ENCODE measurements at places on chromosomes 6 and 20. TPM values are rescaled to one million over a fixed set of nuclear protein-coding genes. Genes with fewer than 3 reads are reported as not detected.
A peak's percentile ranks its signal among the peaks of the same experiment; 100 is the strongest.

DNA sequence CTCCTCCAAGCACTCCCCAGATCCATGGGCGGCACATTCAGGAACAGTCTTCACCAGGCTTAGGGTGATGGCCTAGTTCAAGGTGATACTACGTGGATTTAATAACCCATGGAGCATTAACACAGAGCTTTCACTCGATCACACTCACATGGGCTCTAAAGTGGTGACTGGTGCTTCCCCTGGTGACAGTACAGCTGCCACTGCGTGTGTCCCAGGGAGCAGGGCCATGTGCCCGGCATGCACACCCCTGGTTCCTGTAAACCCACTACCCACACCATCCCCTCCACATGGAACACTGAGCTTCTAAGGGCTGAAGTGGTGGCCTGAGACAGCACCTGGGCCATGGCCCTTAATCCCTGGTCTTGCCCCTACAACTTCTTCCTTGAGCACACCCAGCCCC lies 27.8 kb upstream of the APMAP start:
- H3K36me3 ChIP-seq = peaks cover 1% of the 10 kb centered on the region
- H3K27ac ChIP-seq = no peak overlapping the region
- H3K4me1 ChIP-seq = peaks cover 30% of the 10 kb centered on the region

DNA sequence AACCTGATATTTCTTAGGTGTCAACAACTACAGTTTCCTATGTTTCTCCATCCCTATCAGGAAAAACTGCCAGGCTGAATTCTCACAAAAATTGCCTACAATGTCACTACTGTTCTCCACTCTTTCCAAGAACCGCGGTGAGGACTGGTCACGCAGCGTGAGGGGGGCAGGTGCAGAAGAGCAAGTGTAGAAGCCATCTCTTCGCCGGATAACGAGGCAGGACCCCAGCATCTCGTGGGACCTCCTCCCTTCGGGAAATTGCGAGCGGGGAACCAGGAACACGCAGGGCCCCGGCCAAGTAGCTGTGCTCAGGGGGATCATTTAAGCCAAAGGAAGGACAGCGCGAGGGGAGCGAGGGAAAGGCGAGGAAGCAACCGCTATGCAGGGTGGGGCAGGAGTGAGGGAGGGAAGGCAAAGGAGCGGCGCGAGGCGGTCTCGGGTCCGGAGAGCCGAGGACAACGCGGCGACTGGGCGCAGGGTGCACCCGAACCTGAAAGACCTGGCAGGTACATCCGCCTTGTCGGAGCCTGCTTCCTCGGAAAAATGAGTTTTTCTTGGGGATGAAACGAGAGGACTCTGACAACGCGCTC lies 559 bp downstream of the APMAP start:
- H3K36me3 ChIP-seq = no peaks in the 10 kb centered on the region
- H3K27ac ChIP-seq = peak overlapping the region; percentile 95
- peak; percentile 38 for DNase-seq
- H3K4me3 ChIP-seq = peak overlapping the region; percentile 78
- peaks cover 34% of the 10 kb centered on the region for H3K4me1 ChIP-seq

GRCh38 chr6:147395158-147395557 lies 113.3 kb upstream of the SAMD5 start:
- H3K27me3 ChIP-seq = no peaks in the 10 kb centered on the region
- H3K4me1 ChIP-seq = no peaks in the 10 kb centered on the region
- DNase-seq = no peak

ARMC12 gene
- total RNA-seq = not detected

GRCh38 chr6:31727717-31728671 lies 1.1 kb downstream of the DDAH2 start:
- H3K36me3 ChIP-seq = peaks cover 7% of the 10 kb centered on the region
- H3K27ac ChIP-seq = no peak overlapping the region
- H3K4me3 ChIP-seq = no peak overlapping the region
- DNase-seq = no peak
- H3K4me1 ChIP-seq = peaks cover 5% of the 10 kb centered on the region

GRCh38 chr6:37696841-37697662 lies 631 bp downstream of the MDGA1 start:
- H3K27ac ChIP-seq = no peak overlapping the region
- no peaks in the 10 kb centered on the region for H3K36me3 ChIP-seq
- H3K4me1 ChIP-seq = peaks cover 17% of the 10 kb centered on the region
- H3K27me3 ChIP-seq = peaks cover 13% of the 10 kb centered on the region
- DNase-seq = peak; percentile 31

- H3K36me3 ChIP-seq = no peaks in the 10 kb centered on the region
- H3K27ac ChIP-seq = no peak overlapping the region
- no peaks in the 10 kb centered on the region for H3K4me1 ChIP-seq
- peak; percentile 29 for DNase-seq
Measured at GRCh38 chr20:51140671-51141070, 117.8 kb upstream of the KCNG1 start.

DNA sequence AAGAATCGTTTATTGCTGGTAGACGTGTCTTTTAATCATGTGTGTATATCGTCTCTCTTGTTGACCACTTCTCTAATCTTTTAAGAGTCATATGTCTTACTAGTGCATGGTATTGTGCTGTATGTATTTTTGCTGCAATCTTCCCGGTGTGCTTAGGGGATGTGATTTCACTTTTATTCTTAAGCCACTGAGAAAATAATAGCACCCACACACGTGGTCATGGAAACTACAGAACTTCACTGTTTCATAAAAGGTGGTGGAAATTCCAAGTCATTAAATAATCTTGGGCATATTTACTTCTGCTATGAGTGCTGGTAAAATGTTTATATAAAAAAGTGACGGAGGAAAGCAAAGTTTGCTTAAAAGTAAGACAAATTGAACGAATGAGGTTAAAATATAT lies 3.0 kb upstream of the CDYL start:
- H3K27me3 ChIP-seq = no peaks in the 10 kb centered on the region
- H3K36me3 ChIP-seq = no peaks in the 10 kb centered on the region
- H3K4me1 ChIP-seq = no peaks in the 10 kb centered on the region
- no peak for DNase-seq
- no peak overlapping the region for H3K27ac ChIP-seq

- peaks cover 27% of the 10 kb centered on the region for H3K4me1 ChIP-seq
- H3K27me3 ChIP-seq = no peaks in the 10 kb centered on the region
- H3K27ac ChIP-seq = no peak overlapping the region
Measured at GRCh38 chr6:170032706-170033309, 258.1 kb downstream of the DLL1 start.

- peaks cover 27% of the 10 kb centered on the region for H3K4me1 ChIP-seq
- H3K36me3 ChIP-seq = no peaks in the 10 kb centered on the region
- H3K27me3 ChIP-seq = no peaks in the 10 kb centered on the region
- DNase-seq = no peak
- H3K4me3 ChIP-seq = no peak overlapping the region
Measured at GRCh38 chr6:144321839-144322591, 36.9 kb downstream of the UTRN start.

GRCh38 chr6:5667737-5668136 lies 339.0 kb downstream of the NRN1 start:
- H3K4me3 ChIP-seq = no peak overlapping the region
- no peak for DNase-seq
- no peak overlapping the region for H3K27ac ChIP-seq

RGS17 gene
- total RNA-seq = not detected

DNA sequence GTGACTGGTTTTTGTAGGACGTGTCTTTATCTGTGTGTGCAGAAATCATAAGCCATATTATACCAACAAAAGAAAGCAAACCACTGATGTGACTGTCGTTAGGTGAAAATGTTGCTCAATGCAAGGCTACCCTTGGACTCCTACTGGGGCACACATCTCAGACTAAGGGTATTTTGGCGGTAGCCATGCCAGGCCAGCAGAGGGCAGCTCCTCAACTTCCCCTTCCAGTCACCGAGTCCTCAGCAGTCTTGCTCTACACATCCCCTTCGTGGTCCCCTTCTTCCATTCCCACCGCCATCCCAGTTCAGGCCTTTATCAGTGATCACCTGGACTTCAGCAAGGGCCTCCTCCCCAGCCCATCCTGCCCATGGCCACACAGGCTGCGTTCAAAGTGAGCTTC lies 113.7 kb upstream of the GGTLC1 start:
- peaks cover 8% of the 10 kb centered on the region for H3K4me1 ChIP-seq
- no peaks in the 10 kb centered on the region for H3K36me3 ChIP-seq
- H3K27me3 ChIP-seq = no peaks in the 10 kb centered on the region
- no peak overlapping the region for H3K4me3 ChIP-seq
- H3K27ac ChIP-seq = no peak overlapping the region

EDEM2 gene
- total RNA-seq = 41.2 TPM

GRCh38 chr20:55103188-55103587 lies 627.8 kb downstream of the DOK5 start:
- H3K36me3 ChIP-seq = no peaks in the 10 kb centered on the region
- H3K4me1 ChIP-seq = peaks cover 19% of the 10 kb centered on the region
- no peaks in the 10 kb centered on the region for H3K27me3 ChIP-seq
- H3K4me3 ChIP-seq = no peak overlapping the region
- DNase-seq = peak; percentile 80

DNA sequence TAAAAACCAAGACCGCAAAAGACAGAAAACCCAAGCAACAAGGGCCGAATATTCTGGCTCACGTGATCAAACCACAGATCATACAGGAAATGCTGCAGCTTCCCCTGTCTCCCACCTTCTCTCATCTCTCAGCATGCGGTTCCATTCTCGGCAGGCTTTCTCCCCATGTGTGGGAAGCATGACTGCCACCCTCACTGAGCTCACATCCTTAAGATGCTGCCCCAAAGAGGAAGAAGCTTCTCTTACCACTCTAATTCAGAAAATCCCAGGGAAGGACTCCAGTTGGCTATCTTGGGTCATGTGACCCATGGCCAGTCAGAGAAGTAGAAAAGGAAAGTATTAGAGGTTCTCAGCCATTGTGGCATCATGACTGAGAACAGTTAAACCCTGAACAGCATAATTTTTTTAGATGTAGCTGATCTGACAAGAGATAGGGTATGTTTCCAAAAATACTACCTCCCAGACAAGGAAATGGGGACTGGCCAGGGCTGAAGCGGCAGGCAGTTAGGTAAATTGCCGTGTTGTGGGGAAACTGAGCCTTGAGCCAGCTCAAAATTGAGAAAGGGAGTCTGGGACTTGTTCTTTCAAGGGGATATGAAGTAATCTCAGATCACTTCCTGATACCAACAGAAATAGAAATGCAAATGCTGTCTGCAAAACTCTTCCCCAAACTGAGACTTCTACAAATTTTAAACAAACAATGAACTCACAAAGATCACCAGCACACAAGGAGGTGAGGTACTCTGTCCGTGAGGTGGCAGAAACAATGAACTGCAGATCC lies 37.1 kb upstream of the GRM4 start:
- H3K36me3 ChIP-seq = no peaks in the 10 kb centered on the region
- no peaks in the 10 kb centered on the region for H3K27me3 ChIP-seq
- no peaks in the 10 kb centered on the region for H3K4me1 ChIP-seq
- DNase-seq = no peak
- H3K4me3 ChIP-seq = no peak overlapping the region

DNA sequence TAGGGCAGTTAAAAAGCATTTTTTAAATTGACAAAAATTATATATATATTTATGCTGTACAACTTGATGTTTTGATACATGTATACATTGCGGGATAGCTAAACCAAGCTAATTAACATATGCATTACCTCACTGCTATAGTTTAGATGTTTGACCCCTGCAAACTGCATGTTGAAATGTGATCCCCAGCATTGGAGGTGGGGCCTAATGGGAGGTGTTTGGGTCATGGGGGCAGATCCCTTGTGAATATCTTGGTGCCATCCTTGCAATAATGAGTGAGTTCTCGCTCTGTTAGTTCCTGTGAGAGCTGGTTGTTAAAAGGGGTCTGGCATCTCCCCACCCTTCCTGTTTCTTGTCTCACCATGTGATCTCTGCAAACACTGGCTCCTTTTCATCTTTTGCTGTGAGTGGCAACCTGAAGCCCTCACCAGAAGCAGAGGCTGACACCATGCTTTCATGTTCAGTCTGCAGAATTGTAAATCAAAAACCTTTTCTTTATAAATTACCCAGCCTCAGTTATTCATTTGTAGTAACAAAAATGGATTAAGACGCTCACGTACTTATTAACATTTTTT lies 111.8 kb downstream of the MCHR2 start:
- H3K27ac ChIP-seq = no peak overlapping the region
- no peaks in the 10 kb centered on the region for H3K36me3 ChIP-seq
- no peak for DNase-seq
- no peak overlapping the region for H3K4me3 ChIP-seq
- H3K4me1 ChIP-seq = no peaks in the 10 kb centered on the region

MYO6 gene
- 43.0 TPM for total RNA-seq

DNA sequence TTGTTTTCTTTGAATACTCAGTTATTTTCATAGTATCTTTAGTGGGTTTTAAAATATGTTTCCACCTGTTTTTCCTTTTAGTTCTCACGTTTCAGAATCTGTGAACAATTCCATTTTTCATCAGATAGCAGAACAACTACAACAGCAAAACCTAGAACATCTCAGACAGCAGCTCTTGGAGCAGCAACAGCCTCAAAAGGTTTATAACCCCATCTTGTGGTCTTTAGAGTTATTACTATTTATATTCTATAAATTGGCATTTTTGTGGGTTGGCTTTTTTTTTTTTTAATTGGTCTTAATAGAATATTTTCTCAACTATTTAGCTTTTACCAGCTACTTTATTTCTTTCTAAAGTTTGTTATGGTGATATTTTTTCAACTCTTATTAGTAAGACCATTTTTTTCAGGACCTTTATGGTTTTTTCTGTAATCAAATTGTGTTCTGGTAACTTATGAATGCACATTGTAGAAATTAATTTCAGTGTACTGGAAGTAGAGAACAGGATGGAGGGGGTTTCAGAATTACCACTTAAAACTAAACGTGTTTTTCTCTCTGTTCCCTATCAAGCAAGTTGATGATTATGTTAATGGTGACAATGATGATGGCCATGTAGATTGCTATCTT lies 72.2 kb downstream of the SCAF8 start:
- H3K27ac ChIP-seq = no peak overlapping the region
- H3K4me1 ChIP-seq = no peaks in the 10 kb centered on the region
- peaks cover 1% of the 10 kb centered on the region for H3K36me3 ChIP-seq

GRCh38 chr20:53495398-53496092 lies 98.1 kb downstream of the ZNF217 start:
- H3K27me3 ChIP-seq = no peaks in the 10 kb centered on the region
- no peak overlapping the region for H3K4me3 ChIP-seq
- DNase-seq = no peak
- no peaks in the 10 kb centered on the region for H3K36me3 ChIP-seq

- H3K27ac ChIP-seq = no peak overlapping the region
- DNase-seq = no peak
- peaks cover 4% of the 10 kb centered on the region for H3K4me1 ChIP-seq
- H3K4me3 ChIP-seq = no peak overlapping the region
- H3K27me3 ChIP-seq = no peaks in the 10 kb centered on the region
- H3K36me3 ChIP-seq = no peaks in the 10 kb centered on the region
Measured at GRCh38 chr6:56658326-56658725, 15.6 kb upstream of the DST start.

DNA sequence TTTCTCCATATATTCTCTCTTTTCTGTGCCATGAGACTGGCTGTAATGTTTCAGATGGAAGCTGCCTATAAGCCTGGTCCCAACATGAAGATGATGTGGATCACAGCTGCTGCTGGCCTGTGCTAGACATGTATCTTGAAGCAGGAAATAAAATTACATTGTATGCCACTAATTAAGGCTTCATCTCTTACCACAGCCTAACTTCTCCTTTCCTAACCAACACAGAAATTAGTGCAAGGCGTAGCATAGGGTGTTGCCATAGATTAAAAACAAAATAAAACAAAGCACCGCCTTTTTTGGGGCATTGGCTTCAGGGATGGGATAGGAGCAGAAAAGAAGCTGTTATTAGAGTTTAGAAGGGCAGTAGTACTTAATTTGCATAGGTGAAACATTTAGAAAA lies 4.7 kb upstream of the SLC17A4 start:
- no peak for DNase-seq
- H3K27ac ChIP-seq = no peak overlapping the region
- H3K4me3 ChIP-seq = no peak overlapping the region

TMC2 gene
- not detected for total RNA-seq

GRCh38 chr6:160995271-160995670 lies 3.7 kb downstream of the MAP3K4 start:
- H3K36me3 ChIP-seq = no peaks in the 10 kb centered on the region
- no peak overlapping the region for H3K27ac ChIP-seq
- DNase-seq = no peak
- H3K4me1 ChIP-seq = no peaks in the 10 kb centered on the region

All from Caco-2 (cell line).